Activated CD8-positive, alpha-beta memory T cell treated with anti-CD3 and anti-CD28 coated beads for 1 hour (primary cell): ENCODE measurements at places on chromosomes 2 and 18.

DNA sequence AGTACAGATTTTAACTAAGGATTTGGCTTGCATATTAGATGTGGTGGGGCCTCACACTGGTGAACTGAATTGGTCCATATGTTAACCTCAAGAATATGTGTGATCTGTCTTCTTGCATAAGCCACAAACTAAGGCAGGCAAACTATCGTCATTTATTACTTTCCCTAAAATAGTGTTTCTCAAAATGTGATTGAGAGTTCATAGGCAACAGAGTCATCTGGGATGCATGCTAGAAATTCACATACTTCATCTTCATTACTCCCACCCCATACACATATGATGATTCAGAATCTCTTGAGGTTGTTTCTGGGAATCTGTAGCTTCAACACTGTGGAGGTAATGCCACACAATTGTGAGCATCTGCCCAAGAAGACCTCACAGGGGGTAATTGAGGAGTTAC lies 822.8 kb upstream of the CDH2 start:
- no peak for DNase-seq

GRCh38 chr2:70212298-70212932 lies 21.6 kb upstream of the C2orf42 start:
- DNase-seq, result no peak

DNA sequence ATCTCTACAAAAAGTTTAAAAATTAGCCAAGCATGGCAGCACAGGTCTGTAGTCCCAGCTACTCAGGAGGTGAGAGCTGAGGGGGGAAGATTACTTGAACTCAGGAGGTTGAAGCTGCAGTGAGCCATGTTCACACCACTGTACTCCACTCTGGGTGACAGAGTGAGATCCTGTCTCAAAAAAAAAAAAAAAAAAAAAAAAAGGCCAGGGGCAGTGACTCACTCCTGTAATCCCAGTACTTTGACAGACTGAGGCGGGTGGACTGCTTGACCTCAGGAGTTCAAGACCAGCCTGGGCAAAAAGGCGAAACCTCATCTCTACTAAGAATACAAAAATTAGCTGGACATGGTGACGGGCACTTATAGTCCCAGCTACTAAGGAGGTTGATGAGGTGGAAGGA lies 37.0 kb downstream of the PUM2 start:
- DNase-seq, result no peak

GRCh38 chr18:74261053-74261713 lies 30.6 kb downstream of the CYB5A start:
- DNase-seq, result no peak

DNA sequence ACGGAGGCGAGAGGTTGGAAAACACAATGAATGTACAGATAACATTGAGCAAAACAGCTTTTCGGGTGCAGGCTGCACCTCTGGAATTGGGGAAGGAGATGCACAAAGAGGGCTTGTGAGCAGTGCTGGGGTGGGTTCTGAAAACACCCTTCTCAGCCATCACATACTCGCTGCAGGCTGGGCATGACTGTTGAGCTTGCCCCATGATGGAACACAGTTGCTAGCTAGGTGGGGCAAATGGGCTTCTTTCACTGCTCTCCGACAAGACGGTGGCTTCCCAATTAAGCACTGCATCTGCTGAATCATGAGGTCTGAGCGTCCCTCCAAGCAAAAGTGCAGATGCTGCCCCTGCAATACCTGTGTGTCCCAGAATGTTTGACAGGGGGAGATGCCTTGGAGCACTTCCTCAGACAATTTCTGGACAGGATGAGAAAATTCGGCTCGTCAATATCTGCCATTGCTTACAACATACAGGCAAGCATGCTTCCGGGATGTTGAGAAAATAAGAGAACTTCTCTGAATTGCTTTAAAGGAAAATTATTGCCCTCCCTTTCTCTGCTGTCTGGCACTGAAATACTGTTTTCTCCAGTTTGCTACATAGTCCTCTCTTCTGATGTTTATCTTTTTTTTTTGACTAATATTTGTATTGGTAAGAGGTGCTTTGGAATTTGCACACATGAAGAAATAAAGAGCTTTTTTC lies 77.3 kb upstream of the SH3BP4 start:
- DNase-seq, result no peak

DNA sequence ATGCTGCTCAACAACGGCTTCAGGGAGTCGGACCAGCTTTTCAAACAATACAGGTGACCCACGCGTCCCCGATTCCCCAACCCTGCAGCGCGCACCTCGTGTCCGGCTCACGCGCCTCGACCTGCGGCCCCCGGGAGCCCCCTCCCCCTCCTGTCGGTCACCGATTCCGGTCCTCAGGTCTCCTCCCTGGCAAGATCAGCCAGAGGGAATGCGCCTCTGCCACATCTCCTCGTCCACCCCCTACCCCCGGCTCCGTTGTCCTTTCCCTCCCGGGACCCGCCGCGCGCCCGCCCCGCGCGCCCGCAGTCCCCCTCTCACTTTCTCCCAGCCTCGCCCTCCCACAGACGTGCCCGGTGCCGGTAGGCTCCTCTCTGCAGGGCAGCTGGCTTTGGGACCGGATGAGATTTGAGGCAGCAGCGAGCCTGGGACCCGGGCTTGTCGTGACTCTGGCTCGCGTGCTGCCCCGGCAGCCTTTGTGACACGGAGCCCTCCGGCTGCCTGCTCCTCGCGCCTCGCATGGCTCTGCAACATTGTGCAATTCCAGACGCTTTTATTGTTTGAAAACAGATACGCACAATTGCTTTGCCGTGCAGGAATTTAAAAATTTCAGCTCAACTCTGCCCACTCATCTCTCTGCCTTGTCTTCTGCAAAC lies 558 bp downstream of the TTC39C start:
- DNase-seq, result no peak

DNA sequence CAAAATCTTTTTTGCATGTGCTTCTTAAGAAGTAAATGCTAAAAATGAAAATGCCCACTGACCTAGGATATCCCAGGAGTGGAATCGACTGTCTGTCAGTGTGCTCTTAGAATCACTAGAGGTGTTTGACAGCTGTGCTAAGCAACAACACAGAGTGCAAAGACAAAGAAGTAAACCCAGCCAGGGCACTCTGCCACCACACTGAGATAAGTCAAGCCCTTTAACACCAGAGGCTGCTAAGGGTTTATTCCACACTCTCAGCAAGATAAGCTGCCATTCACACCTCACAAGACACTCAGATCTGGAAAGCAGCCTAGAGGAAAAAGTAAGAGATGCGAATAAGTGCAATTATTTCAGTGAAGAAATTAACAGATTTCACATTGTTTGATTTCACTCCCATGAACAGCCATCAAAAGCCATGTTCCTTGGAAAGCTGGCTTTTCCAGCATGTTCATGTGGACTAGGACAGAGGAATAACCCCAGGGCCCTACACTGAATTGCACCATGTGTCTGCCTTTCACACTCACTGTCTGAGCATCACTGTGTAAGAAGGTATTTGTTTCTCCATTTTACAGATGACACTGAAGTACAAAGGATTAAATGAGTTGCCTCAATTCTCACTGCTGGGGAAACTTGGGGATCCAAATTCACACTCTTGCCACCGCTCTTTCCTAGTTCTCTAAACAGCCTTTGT lies 6.0 kb upstream of the BMP10 start:
- DNase-seq, result no peak

DNA sequence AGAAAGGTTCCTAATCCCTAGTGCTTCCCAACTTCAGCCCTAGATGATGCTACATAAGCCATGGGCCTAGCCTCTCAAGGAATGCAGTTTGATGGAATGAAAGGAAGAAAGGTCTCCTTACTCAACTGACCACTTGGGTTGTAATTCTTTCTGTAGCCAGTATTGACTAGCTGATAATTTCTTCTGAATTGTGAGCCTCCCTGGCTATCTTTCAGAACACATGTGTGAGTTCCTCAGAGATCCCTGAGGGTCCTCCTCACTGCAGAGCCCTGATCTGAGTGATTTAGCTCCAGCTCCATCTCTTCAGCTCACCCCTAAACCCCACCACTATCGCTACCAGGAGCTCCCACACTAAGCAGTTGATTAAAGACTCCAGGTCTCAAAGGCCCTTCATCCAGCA lies 31.5 kb downstream of the CFAP210 start:
- no peak for DNase-seq

DNA sequence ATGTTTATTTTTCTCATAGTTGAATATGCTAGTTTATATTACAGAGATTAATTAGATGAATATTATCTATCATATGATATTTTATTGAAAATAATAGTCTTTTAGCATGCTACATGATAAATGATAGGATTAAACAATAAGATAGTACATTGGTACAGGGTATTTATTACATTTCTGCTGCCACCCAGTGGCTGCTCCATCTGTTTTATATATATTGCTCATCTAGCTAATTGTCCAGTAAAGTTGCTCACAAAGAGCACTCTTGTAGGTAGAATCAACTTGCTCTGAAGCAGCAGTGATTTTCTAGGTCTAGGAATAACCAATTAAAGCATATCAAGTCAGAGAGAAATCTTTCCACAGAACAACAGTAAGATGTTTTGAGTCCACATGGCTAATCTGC lies 183.3 kb downstream of the ASXL3 start:
- DNase-seq, result no peak
